Activated naive CD8-positive, alpha-beta T cell treated with anti-CD3 and anti-CD28 coated beads for 36 hours (primary cell): ENCODE measurements at places on chromosomes 1 and 21.

DNA sequence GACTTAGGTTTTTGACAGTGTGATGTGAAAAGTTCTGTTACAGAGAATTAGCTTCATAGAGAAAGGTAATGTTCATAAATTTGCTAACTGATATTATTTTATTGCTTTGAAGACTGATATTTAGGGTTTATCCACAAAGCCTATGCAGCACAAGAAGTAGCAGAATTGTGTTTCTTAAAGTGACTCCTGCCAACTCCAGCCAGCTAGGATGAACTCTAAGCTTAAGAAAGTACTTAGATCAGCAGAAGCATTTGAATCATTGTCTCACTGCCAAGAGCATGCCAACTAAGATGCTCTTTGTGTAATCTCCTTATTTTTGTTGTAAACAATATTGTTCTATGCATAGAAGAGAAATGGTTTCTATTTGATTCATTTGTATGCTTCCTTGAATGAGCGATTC, 589.4 kb upstream of the ADGRL4 start:
- DNase-seq = no peak
- H3K4me1 ChIP-seq = no peaks in the 10 kb centered on the region
- no peaks in the 10 kb centered on the region for H3K27me3 ChIP-seq
- H3K4me3 ChIP-seq = no peak overlapping the region

DNA sequence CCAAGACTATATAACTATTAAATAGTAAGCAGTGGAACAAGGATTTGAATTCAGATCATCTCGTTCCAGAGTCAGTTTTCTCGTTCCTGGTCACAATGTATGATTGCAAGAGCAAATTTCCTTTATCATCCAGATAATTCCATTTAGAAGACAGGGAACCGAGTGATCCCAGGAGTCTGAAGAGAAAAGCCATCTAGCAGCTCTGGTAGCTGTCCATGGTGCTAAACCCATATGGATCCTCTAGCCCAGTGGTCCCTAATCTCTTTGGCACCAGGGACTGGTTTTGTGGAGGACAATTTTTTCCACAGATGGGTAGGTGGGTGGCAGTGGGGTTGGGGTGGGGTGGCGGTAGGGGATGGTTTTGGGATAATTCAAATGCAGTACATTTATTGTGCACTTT, 229.4 kb downstream of the PTPRU start:
- H3K27me3 ChIP-seq = peaks cover 6% of the 10 kb centered on the region
- H3K4me1 ChIP-seq = no peaks in the 10 kb centered on the region
- H3K36me3 ChIP-seq = no peaks in the 10 kb centered on the region
- no peak overlapping the region for H3K27ac ChIP-seq
- DNase-seq = no peak

- peaks cover 3% of the 10 kb centered on the region for H3K4me1 ChIP-seq
- no peaks in the 10 kb centered on the region for H3K36me3 ChIP-seq
- no peak overlapping the region for H3K27ac ChIP-seq
- H3K27me3 ChIP-seq = peaks cover 43% of the 10 kb centered on the region
- no peak for DNase-seq
These were observed 10.7 kb downstream of the FOXO6 start for GRCh38 chr1:41371630-41372599.

- H3K36me3 ChIP-seq = no peaks in the 10 kb centered on the region
- peak; percentile 21 for DNase-seq
- H3K27me3 ChIP-seq = no peaks in the 10 kb centered on the region
- no peak overlapping the region for H3K27ac ChIP-seq
These were observed 39.8 kb upstream of the CLIC4 start for GRCh38 chr1:24705260-24706073.

- no peak for DNase-seq
- no peak overlapping the region for H3K27ac ChIP-seq
- no peaks in the 10 kb centered on the region for H3K27me3 ChIP-seq
- no peak overlapping the region for H3K4me3 ChIP-seq
These were observed 585.6 kb downstream of the PTBP2 start for GRCh38 chr1:97307151-97307550.

GRCh38 chr1:78292361-78292760, 198.4 kb upstream of the PTGFR start:
- DNase-seq = no peak
- H3K36me3 ChIP-seq = no peaks in the 10 kb centered on the region
- no peak overlapping the region for H3K4me3 ChIP-seq

GRCh38 chr1:71357708-71358107, 276.9 kb upstream of the ZRANB2 start:
- no peak overlapping the region for H3K4me3 ChIP-seq
- no peaks in the 10 kb centered on the region for H3K27me3 ChIP-seq
- DNase-seq = no peak
- no peaks in the 10 kb centered on the region for H3K36me3 ChIP-seq
- no peaks in the 10 kb centered on the region for H3K4me1 ChIP-seq

- no peaks in the 10 kb centered on the region for H3K36me3 ChIP-seq
- DNase-seq = no peak
- H3K27me3 ChIP-seq = no peaks in the 10 kb centered on the region
- no peak overlapping the region for H3K27ac ChIP-seq
- peaks cover 11% of the 10 kb centered on the region for H3K4me1 ChIP-seq
These were observed 32.8 kb upstream of the IFNAR2 start for GRCh38 chr21:33196941-33197374.
